ENCODE measurements at places on chromosomes 2 and 18.

DNA sequence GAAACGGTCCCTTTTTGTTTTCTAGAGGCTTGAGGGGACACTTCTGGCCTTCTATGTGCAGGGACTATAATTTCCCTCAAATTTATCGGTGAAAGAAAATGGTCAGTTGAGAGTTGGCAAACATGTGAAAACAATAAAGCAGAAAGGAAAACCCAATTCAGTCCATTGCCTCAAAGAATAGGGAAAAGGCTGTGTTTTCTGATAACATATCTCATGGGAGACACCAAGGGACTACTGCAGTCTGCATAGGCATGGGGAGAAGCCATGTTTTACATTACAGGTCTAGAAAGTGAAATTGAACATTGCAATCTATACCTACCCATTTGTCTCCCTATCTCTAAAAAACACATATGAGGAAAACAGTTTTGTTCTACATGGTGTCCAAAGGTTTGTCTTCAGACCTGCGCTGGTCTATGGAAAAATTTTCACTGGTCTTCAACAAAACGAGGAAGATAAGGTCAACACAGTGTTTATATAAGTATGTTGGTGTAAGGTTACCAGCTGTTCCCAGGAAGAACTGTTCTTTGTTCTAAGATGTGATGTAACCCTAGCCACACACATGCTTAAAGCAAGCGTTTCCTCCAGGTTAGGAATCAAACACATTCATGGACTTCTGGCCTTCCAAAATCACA lies 179.7 kb downstream of the MREG start:
- DNase-seq: no peak

DNA sequence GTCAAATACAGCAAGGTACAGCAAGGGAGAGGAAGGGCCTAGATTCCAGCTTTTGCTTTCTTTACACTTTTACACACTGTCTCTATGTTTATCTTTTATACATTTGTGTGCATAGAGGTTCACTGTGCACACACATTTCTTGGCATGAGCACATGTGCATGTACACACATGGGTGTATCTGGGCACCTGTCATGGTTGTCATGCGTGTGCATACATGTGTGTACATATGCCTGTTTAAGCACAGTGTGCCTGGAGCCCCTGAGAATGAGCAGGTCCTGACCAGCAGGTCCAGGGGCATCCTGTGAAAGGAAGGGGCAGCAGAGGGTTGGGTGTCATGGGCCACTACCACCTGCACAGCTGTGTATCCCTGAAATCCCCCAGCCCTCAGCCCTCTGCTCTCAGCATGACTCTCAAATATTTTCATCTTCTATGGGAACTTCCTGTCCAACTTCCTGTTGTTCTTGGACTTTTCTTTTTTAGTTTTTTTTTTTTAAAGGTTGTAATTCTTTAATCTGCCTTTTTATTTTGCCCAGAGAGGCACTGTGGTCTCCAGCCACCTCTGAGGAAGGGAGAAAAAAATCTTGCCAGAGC lies 97.0 kb upstream of the EPAS1 start:
- no peak for DNase-seq

GRCh38 chr18:28177828-28178635 lies 1.1 kb upstream of the CDH2 start:
- no peak for DNase-seq

- DNase-seq: no peak
Observed at GRCh38 chr2:56416500-56417176, 232.8 kb downstream of the CCDC85A start.

DNA sequence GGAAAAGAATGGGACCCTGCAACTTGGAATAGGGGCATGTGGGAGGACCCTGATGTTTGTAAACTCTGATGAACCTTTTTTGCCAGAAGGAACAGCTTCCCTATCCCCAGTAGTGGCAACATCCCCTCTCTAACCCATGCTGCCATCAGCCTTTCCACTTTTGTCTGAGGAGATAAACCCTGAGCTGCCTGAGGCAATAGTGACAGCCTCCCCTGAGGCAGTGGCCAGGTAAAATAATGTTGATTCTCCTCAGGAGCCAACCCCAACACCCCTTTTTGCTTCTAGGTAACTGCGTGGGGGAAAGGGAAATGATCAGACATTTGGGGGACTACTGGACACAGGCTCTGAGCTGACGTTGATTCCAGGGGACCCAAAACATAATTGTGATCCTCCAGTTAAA lies 106.8 kb upstream of the NPAS2 start:
- DNase-seq: no peak

DNA sequence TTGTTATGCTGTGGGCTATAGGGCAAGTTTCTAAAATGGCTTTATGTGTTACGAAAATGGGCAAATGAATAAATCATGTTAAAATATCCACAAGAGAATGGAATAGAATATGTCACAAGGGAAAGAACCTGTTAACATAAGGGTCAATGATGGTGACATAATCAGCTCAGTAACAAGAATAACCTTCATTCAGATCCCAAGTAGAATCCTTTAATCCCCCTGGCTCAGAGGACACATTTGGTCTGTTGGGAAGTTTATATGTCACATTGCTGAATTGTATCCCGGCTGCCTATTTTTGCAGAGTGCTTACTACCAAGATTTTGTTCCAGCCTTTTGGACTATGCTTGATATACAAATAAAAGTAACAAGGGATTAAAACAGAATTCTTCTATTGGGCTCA lies 13.1 kb upstream of the LGALSL start:
- DNase-seq: no peak

DNA sequence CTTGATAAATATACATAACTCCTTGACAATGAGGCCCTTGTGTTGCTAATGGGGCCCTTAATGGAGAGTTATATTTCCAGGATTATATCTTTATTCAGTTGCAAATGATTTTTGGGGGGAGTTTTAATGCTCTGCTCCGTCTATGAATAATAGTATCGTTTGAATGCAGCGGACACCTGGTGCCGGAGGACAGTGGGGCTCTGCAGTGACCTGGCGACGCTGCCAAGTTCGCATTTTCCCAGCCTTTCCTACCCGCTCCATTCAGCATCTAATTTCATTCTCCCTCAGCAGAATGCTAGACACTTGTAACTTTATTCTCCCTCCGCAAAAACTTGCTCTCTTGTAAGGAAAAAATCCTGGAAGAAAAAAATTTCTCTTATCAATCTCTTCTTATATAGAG lies 257.6 kb upstream of the SALL3 start:
- no peak for DNase-seq

DNA sequence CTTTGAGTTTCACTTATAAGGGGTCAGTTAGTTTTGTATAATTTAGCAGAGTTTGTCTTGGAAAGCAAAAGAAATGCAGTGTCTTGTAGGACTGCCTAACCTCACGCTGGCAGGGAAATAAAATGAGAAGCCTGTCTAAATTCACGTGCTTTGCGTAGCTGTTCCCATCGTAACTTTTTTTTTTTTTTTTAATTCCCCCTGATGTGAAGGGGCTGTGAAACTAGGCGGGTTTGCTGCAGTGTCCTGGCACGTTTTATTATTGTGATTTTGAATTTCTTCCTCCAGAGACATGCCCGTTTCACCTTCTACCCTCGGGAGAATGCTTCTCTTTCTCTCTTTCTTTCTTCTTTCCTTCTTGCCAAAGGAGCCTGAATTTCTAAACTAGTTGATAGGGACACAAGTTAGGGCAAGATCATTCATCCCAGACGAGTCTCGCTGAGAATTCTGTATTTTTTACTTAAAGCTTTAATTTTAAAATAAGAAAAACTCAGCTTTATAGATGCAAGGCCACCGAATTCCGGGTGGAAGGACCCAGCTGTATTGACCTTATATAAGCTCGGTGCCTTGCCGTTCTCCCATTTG lies 2.3 kb downstream of the MEIS1 start:
- no peak for DNase-seq

GRCh38 chr2:28809927-28810326 lies 707 bp upstream of the SPDYA start:
- no peak for DNase-seq

DNA sequence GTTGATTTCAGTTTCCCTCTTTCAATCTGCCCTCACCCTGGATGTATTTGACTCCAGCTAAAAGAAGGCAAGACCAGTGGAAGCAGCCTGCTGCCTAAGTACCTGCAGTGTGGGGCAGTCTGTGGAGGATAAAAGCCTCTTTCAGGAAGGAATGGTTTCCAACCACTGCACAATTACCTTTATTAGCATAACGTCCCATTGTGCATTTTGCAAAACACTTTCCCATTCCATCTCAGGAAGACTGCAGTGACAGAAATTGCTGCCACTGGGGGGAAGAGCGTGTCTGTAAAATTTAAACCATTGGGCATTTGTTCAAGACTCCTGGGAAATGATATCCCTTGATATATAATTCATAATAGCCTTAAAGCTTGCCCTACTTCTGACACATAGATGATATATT lies 26.2 kb downstream of the CYRIA start:
- DNase-seq: no peak

GRCh38 chr2:11124760-11125068 lies 30.6 kb upstream of the SLC66A3 start:
- no peak for DNase-seq

DNA sequence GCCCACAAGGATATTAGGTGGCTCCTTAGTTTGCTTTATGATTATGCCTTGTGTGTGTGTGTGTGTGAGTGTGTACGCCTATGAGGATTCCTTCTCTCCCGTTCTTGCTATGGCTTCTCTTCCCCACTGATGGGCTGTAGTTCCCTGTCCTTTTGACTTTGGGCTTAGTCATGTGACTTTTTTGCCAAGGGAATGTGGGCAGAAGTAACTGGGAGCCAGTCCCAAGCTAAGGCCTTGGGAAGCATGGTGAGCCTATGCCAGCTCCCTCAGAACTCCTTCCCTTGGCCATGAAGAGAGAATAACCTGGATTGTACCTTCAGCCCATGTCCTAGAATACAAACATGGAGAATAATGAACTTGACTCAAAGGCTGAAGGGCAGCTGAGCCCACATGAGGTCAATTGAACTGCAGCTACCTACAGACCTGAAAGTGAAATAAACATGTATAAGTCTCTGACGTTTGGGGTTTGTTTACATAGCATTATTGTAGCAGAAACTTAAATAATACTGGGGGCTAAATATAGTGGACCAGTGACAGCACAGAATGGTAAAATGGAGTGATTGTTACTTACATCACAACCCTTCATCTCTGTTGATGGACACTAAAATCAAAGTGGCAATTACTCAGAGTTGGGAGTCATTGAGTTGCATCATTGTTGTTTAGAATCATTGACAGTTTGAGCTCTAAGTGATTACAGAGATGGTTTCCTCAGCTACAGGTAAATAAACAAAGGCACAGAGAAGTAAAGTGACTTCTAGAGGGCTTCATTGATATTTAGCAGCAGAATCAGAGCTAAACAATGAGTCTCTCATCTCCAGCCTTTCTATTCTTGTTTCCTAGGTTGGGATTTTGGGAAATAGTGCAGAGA lies 15.3 kb upstream of the IL36G start:
- no peak for DNase-seq

- no peak for DNase-seq
Observed at GRCh38 chr2:190488516-190489233, 45.8 kb downstream of the NEMP2 start.

DNA sequence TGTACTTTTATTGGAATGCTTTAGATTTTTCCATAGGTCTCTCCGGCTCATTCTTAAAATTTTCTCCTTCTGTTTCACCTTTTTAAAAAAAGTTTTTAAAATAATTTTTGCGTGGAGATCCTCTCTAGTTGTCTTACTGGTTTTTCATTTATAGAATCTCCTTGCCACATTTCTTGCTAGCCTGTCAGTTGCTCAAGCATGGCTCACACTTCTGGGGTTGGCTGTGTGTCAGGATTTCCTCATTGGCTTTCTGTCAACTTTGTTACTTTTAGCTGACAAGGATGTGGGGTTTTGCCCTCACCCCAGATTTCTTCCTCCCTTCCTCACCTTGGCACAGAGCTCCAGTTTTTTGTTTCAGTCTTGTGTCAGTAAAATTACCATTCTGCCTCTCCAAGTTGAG lies 124.6 kb downstream of the ZNF407 start:
- no peak for DNase-seq

DNA sequence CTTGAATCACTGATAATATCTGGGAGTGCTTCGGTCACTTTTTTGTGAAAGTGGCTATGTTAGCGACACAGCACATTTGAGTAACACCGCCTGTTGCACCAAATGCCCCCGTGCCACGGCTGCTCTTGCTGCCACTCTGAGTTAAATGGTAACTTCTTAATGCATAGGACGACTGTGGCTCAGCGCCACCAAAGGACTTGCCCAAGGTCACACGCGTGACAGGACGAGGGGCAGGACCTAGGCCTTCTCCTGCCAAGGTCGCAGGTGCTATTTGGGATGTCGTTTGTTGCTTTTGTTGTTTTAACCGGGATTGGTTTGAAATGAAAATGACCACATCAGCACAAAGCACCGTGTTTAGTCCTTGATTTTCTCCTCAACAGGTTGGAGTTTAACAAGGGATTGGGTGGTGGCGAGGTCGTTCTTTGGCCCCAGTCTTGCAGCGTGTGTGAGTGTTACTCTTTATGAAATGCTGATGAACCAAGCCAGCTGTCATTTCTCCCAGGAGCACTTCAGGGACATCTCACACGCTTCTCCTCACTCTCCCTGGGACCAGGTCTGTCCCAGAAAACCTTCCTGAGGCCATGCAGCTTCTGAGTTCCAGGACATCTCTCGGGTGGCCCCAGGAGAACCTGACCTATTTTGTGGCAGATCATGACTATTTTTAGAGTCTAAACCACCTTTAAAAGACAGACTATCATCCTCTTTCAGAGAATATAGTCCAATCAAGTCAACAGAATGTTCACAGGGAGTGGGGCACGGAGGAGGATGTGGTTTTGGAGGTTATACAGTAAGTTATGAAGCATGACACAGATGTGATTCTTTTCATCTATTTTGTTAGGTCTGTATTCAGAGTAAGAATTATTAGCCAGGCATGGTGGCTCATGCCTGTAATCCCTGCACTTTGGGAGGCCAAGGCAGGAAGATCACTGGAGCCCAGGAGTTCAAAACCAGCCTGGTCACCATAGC lies 49.9 kb downstream of the MTCL1 start:
- peak; percentile 8 for DNase-seq

- no peak for DNase-seq
Observed at GRCh38 chr18:12085786-12086185, 7.9 kb upstream of the ANKRD62 start.

DNA sequence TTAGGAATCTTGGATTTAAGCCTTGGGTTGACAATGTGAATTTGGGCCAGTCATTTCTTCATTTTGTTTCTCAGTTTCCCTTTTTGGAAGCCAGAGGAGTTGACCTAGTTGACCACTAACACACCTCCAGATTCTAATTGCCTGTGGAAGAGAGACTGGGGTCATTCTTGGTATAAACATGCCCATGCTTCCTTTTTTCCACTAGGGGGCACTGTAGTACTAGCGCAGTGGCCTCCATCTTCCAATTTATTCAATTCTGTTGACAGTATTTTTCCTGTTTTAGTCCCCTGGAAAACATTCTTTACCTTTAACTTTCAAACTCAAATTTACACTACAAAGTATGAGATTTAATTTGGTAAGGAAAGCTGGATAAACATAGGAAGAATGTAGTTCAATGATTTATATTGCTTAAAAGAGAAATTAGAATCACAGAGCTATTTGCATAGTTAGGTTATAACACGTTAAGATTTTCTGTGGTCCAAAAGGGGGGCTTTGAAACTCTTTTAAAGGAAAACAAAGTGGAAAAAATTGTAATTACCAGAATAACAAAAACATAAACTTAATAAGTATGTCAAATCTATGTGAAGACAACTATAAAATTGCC lies 57.5 kb upstream of the AGPS start:
- DNase-seq: no peak

Measured in activated CD8-positive, alpha-beta memory T cell treated with anti-CD3 and anti-CD28 coated beads for 1 hour (primary cell).